RKO (cell line): ENCODE measurements at places on chromosomes 3 and 15.
A peak's percentile ranks its signal among the peaks of the same experiment; 100 is the strongest.

GRCh38 chr3:6717026-6717943, 143.6 kb upstream of the GRM7 start:
- DNase-seq: no peak

DNA sequence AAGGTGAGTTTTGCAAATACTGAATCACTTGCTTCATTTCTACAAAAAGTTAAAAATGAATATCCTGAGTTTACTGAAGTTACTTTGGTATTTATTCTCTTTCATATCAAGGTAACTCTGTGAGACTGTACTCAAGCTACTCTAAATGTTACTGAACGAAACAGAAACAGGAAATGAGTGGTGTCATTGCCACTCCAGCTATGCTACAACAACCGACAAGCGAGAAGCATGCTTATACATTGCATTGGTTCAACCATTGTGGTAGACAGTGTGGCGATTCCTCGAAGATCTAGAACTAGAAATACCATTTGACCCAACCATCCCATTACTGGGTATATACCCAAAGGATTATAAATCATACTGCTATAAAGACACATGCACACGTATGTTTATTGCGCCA, 313.2 kb upstream of the THBS1 start:
- no peak for DNase-seq

- peak; percentile 61 for DNase-seq
These were observed 390.7 kb downstream of the EFHB start for GRCh38 chr3:19543212-19543841.

GRCh38 chr3:181265750-181266333, 276.3 kb upstream of the DNAJC19 start:
- no peak for DNase-seq

- no peak for DNase-seq
These were observed 14.8 kb upstream of the OR5H1 start for GRCh38 chr3:98115717-98116116.

- no peak for DNase-seq
These were observed 15.4 kb downstream of the PTX3 start for GRCh38 chr3:157452097-157452496.

- DNase-seq: no peak
These were observed 17.3 kb upstream of the AEN start for GRCh38 chr15:88603885-88604284.

DNA sequence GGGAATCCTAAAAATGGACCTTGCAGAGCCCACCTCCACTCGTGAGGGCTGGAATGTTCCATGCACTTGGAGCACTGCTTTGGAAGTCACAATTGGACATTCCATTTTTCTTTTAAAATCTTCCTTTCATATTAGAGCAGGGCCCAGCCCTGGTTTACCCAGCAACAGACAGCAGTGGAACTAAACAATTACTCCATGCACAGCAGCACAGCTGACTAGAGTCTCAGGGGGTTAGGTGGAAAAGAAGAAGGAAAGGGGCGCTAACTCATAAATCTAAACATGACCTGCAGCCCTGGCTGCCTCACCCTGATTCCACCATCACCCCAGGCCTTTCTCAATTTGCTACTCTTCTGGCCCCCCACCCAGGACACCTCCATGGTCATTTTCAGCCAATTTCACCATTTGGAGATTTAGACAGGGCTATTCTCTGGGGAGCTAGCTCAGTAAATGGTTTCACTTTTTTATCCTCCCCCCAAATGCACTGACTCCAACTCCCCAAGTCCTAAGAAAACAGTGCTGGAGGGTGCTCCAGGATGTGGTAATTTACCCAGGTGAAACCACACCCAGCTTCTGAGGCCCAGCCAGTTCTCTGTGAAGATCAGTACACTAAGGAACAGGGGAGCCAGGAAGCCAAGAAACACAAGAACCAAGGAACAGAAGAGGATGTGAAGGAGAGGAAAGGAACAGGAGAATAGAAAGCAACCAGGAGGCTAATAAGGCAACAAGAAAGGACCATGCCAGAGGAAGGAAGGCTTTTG, 1.6 kb upstream of the LRRC31 start:
- DNase-seq: no peak

- DNase-seq: no peak
These were observed 268.0 kb upstream of the TBL1XR1 start for GRCh38 chr3:177465257-177465642.

- DNase-seq: no peak
These were observed 204.0 kb downstream of the PLCL2 start for GRCh38 chr3:17088602-17089313.

GRCh38 chr3:37240170-37240945, 66.0 kb upstream of the LRRFIP2 start:
- no peak for DNase-seq

DNA sequence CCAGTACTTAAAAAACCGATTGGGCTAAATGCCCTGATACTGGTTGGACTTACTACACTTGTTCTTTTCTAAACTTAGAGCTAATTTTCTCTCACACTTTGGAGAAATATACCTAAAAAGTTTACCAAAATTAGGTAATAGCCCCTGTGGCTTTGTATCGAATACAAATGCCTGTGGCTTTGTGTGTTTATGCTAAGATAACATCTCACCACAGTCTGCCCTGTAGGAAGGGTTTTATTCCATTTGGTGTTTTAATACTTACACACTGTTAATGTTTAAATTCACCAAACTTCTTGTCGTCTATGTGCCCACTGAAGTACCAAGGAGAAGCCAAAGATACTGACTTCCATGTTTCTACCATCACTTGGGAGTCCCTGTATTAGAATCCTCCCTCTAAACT, 66.4 kb downstream of the BCHE start:
- no peak for DNase-seq

DNA sequence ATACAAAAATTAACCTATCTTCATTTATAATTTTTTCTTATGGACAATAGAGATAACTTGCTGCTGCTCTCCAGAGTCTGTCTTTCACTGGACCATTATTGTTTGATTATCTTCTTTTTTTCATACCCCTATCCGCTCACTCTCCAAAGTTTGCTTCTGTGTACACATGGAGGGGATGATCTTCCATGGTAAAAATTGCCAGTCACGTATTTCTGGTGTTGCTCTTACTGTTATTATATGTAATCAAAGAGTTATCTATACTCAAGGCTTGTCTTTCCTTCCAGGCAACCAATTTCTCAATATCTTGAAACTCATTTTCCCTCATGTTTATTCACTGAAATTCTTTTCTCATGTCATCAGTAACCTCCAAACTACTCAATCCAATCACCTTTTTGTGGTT, 817.8 kb upstream of the NECTIN3 start:
- DNase-seq: no peak

DNA sequence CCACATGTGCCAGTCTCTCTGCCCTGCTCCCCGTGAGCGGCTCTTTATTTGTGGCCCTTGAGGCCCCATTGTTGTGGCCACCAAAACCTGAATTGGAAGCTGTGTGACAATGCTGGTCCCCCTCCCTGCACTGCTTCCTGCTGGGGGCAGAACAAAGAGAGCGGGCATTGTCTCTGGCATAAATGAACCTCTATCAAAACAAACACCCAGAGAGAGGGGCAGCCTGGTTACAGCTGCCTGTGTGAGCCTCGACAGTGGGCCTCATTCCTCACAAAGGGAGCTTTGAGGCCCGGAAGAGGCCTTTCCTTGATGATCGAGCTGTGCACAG, 152.9 kb downstream of the IGF1R start:
- DNase-seq: no peak

DNA sequence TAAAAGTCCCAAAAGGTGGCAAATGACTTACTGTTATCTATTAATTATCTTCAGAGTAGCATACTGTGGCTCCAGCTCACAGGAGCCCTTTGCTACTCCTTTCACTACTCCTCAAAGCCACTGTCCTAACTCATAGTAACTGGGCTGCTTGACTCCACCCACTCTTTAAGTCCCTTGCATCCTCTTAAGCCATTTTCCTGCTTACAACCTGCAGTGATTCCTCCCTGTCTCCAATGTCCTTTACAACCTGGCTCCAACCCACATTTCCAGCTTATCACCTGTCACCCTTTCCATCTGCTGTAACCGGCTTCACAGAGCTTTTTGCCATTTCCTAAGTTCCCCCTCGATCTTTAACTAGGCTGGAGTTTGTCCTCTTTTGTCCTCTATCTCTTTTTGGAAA, 388.1 kb downstream of the FGF12 start:
- no peak for DNase-seq

DNA sequence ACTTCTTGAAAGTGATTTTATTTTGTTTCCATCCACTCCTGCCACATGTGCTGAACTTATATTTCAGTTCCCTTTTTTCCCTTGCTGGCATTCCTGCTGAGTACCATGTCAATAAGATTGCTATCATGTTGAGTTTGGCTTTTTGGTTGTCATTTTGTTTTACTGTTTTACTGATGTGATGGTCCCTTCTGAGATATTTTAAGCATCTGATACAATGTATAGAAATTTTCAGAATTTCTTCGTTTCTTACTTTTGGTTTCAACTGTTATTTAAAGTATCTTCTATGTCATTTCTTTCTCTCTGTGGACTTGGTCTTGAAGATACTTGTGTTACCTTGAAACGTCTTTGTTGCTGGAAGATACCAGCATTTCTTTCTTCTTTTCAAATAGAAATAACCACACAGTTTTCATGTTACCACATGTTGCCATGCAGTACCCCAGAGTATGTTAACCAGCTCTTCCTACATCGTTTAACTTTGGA, 14.1 kb downstream of the SIDT1 start:
- DNase-seq: no peak

- DNase-seq: no peak
These were observed 33.6 kb upstream of the OCA2 start for GRCh38 chr15:28132524-28133275.

- DNase-seq: no peak
These were observed 202.5 kb downstream of the MEIS2 start for GRCh38 chr15:36897834-36898233.

DNA sequence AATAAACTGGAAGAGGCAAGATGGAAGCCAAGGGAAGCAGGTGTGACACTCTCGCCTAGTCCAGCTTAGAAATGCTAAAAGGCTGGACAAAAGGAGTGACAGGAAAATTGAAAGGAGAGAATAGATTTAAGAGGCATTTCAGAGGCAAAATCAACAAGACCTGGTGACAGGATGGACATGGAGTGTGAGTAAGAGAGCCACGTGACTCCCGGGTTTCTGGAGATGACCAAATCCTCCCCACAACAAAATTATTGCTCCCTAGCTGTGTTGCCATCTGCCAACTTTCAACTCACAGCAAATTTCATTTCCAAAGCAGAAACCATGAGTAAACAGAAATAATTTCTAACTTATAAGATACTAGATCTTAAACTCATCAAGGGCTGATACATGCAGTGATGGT, 52.6 kb downstream of the MTHFS start:
- no peak for DNase-seq

DNA sequence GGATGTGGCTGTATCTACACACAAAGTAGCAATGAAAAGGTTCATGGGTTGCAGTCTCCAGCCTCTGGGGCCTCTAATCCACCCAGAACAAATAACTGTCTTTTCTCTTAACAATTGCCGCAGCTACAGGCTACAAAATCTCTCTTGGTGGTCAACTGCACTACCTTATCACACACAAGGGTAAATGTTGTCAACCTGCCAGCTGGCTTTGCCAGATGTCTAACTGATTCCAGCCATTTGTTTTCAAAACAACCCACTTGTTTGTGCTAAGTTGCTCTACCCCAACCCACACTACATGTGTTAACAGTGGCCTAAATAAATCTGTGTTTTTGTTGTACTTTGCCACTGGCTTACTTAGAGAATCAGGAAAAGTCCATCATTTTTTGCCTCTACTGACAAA, 447.3 kb downstream of the TAFA4 start:
- DNase-seq: no peak

GRCh38 chr3:194517333-194517732, 30.5 kb upstream of the ATP13A3 start:
- DNase-seq: no peak

- DNase-seq: no peak
These were observed 728.6 kb downstream of the ROBO1 start for GRCh38 chr3:79039192-79039591.

- DNase-seq: no peak
These were observed 17.5 kb downstream of the OSTN start for GRCh38 chr3:191216510-191216909.

GRCh38 chr3:34090876-34091275, 292.4 kb downstream of the PDCD6IP start:
- DNase-seq: no peak

- DNase-seq: no peak
These were observed 63.3 kb upstream of the STRIT1 start for GRCh38 chr3:155356594-155357370.

DNA sequence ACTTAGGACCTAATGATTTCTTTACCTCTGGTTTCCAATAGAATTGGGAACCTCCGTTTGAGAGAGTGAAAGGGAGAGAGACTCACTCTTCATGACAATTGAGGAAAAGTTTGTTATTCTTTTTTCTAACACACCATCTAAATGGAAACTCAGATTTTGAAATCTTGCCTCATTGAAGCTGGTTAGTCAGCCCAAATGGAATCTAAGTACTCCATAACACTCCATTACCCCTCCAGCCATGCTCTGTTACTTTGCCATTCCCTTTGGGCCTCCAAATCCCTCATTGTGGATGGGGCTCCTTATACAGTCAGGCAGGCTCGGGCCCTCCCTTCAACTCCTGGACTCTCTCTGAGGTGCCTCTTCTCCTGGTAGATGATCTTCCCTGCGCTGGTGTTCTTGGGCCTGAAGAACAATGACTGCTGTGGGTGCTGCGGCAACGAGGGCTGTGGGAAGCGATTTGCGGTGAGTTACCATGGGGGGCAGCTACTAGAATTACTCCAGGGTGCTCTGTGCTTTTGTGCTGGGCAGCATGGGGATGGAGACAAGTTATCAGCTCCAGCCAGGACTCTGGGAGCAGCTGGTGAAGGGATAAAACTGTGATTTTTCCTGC, 1.1 kb downstream of the TM4SF4 start:
- DNase-seq: no peak

DNA sequence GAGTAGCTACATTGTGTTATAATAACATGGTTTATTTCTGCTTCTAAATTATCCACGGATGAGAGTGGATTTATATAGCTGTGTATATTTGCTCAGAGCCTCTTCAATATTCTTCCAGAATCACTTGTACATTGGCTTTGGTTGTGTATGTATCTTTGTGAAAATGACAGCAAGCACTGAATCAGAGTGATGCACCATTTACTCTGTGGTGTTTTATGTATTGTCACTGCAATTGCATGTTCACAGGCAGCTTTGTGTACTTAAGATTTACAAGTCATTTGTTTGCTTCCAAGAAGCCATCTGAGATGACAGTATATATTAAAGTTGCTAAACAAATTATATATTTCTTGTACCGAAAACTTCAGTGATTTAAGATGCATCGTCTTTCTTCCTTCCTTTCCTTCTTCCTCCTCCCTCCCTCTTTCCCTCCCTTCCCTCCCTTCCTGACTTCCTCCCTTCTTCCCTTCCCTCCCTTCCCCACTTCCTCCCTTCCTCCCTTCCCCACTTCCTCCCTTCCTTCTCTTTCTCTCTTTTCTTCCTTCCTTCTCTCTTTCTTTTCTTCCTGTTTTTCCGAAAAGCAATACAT, 362.3 kb upstream of the GOLIM4 start:
- DNase-seq: no peak
